ENCODE measurements at places on chromosomes 11 and 22.

- DNase-seq: no peak
These were observed at the start of gene LRRC10B for GRCh38 chr11:61507962-61508861. Gene LRRC10B, plus strand, starts transcription at chr11:61508749. Its CDS starts 250 bp downstream, at chr11:61508999.

- DNase-seq: no peak
These were observed 336.1 kb upstream of the C11orf87 start for GRCh38 chr11:109085708-109086373.

- no peak for DNase-seq
These were observed 10.4 kb upstream of the CACNA1I start for GRCh38 chr22:39560127-39560526.

GRCh38 chr11:20158597-20159257 lies 1.5 kb downstream of the DBX1 start:
- no peak for DNase-seq

DNA sequence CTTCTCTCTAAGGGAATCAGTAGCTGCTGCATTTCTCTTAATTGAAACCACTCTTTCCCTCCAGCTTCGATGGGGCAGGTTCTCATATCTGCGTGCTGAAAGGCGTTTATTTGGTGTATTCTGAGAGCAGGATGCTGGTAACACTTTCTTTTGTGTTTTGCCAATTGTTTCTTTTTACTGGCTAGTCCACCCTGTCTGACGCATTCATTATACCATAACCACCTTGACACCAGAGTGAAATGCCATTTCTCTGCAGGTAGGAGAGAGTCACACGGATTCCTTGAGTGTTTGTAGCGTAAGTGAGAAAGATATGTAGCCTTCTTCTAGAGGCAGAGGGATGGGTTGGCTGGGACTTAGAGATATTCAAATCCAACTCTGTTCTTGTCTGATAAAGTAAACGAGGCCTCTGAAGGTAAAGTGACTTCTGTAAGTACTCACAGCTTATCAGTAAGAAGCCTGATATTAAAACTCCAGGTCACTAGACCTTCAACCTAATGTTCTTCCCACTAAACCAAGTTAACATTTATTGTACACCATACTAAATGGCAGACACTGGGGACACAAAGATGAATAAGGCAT lies 21.4 kb downstream of the CD44 start:
- no peak for DNase-seq

- peak; percentile 57 for DNase-seq
These were observed 17.1 kb downstream of the MAFF start for GRCh38 chr22:38218661-38219622.

DNA sequence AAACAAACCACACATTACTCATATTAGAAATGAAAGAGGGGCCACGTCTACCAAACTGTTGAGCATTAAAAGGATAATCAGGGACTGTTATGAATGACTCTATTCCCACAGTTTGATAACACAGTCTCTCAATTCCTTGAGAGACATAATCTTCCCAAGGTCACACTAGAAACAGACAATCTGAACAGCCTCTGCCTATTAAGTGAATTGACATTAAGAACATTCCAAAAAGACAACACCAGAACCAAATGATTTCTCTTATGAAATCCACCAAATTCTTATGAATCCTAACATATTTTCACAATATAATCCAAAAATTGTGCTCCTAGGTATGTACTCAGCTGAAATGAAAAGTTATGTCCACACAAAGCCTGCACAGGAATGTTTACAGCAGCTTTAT lies 4.6 kb downstream of the RFPL1 start:
- no peak for DNase-seq

DNA sequence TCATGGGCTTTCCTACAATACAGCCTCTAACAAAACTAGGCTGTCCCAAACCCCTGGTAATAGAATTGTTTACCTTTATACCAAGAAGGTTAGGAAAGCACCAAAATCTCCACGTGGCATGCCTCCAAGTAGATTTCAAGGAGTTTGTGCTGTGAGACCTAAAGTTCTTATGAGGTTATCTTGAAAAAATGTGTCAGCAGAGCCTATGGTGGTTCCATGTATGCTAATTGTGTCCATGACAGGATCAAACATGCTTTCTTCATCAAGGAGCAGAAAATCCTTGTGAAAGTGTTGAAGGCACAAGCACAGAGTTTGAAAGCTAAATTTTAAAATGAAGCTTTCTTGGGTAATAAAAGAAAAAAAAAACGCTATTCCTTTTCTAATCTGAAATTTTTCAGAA lies 36.2 kb downstream of the CCDC73 start:
- no peak for DNase-seq

- no peak for DNase-seq
These were observed 134.2 kb downstream of the RBFOX2 start for GRCh38 chr22:35894464-35894878.

GRCh38 chr22:21044931-21045584 lies 688 bp upstream of the LRRC74B start:
- no peak for DNase-seq

DNA sequence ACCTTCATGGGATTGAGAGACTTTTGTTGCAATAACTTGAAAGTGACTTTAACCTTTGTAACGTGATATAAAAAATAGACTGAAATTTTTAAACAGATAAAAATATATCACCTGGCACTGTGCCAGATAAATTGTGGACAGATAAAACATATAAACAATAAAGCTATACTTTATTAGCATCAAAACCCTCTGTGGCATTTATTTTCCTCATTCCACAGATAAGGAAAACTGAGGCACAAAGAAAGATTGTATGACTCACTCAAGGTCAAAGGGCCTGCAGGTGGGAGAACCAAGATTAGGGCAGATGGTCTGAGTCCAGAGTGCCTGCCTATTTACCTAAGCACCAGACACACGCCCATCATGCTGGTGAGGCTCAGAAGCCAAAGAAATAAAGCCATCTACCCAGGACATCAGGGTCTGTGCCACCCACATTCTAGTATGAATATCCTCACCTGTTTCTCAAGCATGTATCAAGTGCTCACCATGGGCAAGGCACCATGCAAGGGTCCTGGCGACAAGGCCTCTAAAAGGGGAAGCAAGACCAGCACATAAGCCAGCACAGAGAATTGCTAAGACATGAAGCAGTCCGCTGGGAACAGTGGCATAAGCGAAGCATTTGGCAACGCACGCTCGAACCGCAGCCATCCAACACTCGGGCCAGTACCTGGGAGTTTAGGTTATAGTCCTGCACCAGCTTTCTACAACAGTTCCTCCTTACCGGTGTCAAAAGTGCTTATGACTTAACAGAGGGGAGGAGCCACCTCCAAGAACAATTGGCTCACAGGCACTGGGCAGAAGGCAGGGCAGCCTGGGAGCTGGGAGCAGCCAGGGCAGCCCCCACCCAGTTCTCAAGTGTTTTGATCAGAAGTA lies 17.6 kb downstream of the MYH9 start:
- DNase-seq: no peak

DNA sequence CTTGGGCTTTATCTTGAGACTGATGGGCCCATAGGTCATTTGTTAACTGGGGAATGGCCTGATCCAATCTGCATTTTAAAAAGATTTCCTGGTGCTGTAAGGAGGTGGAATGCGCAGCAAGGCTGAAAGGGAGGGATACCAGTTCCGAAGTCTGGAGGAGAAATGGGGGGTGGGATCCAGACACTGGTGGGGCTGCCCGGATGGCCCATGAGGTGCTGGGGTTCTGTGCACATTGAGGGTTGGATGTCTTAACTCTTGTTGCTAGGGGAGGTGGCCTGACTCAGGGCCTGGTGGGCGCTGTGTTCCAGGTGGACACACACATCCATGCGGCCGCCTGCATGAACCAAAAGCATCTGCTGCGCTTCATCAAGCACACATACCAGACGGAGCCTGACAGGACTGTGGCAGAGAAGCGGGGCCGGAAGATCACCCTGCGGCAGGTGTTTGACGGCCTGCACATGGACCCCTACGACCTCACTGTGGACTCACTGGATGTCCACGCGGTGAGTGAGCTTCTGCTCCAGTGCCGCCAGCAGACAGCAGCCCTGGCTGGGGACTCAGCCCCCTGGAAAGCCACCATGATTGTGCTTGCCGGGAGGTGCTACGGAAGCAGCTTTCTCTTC lies 38.1 kb downstream of the AMPD3 start:
- DNase-seq: no peak

GRCh38 chr11:34445956-34446355 lies 7.2 kb downstream of the CAT start:
- no peak for DNase-seq

- DNase-seq: no peak
These were observed 510.3 kb downstream of the BRD1 start for GRCh38 chr22:49317369-49317768.

- DNase-seq: no peak
These were observed 77.3 kb downstream of the YAP1 start for GRCh38 chr11:102187416-102188151.

DNA sequence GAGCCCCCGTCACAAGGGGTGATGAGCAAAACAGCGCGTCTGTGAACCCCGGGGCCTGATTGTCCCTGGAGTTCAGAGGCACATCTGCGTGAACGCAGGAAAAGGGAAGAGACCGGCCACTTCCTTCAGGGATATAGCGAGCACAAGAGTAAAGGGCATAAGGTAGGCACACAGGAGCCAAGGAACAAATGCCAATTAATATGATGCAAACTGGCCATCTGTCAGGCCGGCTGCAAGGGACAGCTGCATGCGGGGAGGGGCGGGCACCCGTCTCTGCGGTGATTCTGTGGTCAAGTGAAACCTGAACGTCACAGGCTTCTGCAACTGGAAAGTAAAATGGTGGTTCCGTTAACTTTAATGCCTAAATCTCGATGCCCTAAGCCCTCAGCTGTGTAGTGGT lies 64.7 kb downstream of the TRIM29 start:
- DNase-seq: no peak

DNA sequence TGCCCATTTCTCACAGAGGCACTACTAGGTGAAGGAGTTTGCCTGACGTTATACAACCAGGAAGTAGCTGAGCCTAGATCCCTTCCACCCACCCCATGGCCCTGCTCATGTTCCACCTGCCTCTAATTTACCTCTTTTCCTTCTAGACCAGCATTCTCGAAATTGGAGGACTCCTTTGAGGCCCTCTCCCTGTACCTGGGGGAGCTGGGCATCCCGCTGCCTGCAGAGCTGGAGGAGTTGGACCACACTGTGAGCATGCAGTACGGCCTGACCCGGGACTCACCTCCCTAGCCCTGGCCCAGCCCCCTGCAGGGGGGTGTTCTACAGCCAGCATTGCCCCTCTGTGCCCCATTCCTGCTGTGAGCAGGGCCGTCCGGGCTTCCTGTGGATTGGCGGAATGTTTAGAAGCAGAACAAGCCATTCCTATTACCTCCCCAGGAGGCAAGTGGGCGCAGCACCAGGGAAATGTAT lies 14.1 kb downstream of the PIK3IP1 start:
- no peak for DNase-seq

DNA sequence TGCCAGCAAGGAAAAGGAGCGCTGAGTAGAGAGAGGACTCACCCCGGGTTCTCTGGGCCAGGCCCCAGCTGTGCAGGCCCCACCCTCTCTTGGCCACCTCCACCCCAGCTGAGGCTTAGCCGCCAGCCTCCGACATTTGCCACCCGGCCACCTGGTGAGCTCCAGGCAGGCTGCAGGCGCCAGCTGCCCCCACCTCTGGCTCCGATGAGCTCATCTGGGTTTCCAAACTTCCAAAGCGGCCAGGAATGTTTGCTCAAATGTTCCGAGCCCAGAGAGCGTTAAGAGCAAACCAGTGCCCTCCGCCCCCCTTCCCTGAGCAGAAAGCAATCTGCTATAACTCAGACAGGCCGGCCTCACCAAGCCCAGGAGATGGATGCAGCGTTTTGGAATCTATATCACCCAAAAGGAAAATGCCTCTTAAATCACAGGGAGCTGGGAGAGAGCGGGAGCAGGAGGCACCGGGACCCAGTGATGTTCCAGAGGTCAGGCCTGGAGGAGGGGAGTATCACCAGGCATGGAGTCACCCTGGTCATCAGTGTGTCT lies 9.1 kb upstream of the MN1 start:
- DNase-seq: no peak

DNA sequence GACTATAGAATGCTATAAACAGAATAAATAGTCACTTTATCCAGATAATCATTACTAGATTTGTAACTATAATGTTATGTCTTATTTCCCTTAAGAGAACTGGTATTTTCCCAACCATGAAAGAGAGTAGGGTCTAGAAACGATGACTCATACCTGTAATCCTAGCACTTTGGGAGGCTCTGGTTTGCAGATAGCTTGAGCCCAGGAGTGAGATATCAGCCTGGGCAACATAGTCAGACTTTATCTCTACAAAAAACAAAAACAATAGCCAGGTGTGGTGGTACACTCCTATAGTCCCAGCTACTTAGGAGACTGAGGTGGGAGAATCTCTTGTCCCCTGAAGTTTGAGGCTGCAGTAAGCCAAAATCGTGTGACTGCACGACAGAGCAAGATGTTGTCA lies 30.9 kb downstream of the OR52A5 start:
- DNase-seq: no peak

DNA sequence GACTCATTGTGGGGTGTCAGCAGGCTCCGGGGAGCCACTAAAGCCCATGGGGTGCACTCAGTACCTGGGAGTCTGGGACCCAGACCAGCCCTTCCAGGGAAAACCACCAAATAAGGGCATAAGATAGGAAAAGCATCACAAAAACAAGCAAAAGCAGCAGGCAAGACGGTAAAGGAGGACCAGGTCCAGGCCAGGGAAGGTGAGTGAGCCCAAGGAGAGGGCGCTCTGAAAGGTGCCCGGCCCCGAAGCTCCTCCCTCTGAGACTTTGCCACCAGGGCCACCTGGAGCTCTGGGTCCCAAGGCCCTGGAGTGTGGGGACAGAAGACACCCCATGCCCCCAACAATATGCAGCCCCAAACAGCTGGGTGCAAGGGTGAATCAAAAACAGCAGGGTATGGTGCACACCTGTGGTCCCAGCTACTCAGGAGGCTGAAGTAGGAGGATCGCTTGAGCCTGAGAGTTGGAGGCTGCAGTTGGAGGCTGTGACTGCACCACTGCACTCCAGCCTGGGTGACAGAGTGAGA lies 5.2 kb upstream of the IL17REL start:
- no peak for DNase-seq

GRCh38 chr22:31901388-31902137 lies 42.8 kb upstream of the YWHAH start:
- DNase-seq: no peak

DNA sequence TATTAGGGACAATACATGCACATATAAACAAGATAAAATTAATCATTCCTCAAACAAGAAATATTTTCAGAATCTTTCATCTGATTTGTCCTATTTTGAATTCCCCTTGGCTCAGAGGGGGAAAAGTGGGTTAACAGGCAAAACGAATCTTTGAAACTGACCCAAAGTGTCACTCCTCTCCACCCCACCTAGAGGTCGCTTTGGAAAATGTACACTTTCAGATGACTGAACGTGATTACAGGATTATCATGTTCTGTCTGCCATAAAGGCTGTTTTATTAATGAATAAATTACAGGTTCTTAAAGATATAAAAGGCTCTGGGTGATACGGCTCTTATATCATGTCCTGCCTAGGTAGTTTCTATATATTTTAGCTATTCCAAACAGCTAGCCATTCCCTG lies 1735.0 kb downstream of the LRRC4C start:
- DNase-seq: no peak

GRCh38 chr11:123357990-123358827 lies 71.9 kb upstream of the GRAMD1B start:
- DNase-seq: no peak

DNA sequence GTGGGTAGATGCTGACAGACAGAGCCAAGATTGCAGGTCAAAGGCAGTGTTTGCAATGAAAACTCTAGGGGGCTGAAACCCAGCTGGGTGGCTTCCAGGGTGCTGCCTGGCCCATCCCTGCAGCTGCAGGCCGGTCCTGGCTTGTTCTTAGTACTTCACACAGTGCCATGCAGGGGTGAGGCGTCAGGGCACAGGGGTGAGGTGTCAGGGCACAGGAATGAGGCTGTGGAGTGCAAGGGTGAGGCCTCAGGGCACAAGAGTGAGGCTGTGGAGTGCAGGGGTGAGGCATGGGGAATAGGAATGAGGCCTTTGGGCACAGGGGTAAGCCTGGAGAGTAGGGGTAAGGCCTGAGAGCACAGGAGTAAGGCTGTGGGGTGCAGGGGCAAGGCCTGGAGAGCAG lies 337.6 kb downstream of the TBC1D22A start:
- no peak for DNase-seq

Measured in T-helper 9 cell (primary cell).